ENCODE measurements at places on chromosomes 4 and X. TPM values are rescaled to one million over a fixed set of nuclear protein-coding genes. Genes with fewer than 3 reads are reported as not detected.

Gene DMRTC1B
- 0.21 TPM for total RNA-seq

Gene ABLIM2
- 0.41 TPM for total RNA-seq

Gene SATL1
- not detected for total RNA-seq

Gene ASB12
- not detected for total RNA-seq

DNA sequence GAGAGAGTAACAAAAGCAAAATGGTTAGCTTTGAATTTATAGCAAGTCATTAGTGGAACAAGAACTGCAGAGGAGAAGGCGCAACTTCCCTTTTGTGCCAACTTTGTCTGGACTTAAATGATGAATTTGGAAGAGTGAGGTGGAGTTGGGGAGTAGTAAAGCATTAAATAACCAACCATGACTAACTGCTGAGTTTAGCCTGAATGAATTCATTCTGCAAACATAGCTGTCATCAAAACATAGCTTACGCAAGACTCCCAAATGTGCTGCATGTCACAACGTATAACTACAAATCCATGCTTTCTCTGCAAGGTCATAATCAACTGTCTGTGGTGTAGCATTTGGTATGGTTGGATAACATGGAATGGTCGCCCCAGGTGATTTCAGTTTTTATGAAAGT, 75.9 kb upstream of the RPL34 start:
- no peak for DNase-seq

- no peak for DNase-seq
Observed at GRCh38 chr4:27048429-27049238, 188.0 kb downstream of the STIM2 start.

- DNase-seq, result no peak
Observed at GRCh38 chrX:23871905-23872546, 35.7 kb downstream of the APOO start.

All from activated naive CD4-positive, alpha-beta T cell treated with anti-CD3 and anti-CD28 coated beads, Interleukin-2, amount 50 U/mL, for 72 hours (primary cell).